ENCODE measurements at places on chromosomes 2 and 18.

GRCh38 chr2:58047961-58048360 lies 1.4 kb downstream of the VRK2 start:
- DNase-seq = no peak

GRCh38 chr2:36146765-36147164 lies 208.8 kb upstream of the CRIM1 start:
- DNase-seq = no peak

- no peak for DNase-seq
These were observed 68.9 kb upstream of the EFEMP1 start for GRCh38 chr2:55992455-55992854.

- no peak for DNase-seq
These were observed 17.4 kb downstream of the RTTN start for GRCh38 chr18:70188113-70188512.

- no peak for DNase-seq
These were observed 106.8 kb upstream of the TMEM178A start for GRCh38 chr2:39558906-39559305.

- DNase-seq = no peak
These were observed 99.1 kb downstream of the MREG start for GRCh38 chr2:215914054-215914776.

GRCh38 chr2:49306925-49307324 lies 152.6 kb upstream of the FSHR start:
- DNase-seq = no peak

DNA sequence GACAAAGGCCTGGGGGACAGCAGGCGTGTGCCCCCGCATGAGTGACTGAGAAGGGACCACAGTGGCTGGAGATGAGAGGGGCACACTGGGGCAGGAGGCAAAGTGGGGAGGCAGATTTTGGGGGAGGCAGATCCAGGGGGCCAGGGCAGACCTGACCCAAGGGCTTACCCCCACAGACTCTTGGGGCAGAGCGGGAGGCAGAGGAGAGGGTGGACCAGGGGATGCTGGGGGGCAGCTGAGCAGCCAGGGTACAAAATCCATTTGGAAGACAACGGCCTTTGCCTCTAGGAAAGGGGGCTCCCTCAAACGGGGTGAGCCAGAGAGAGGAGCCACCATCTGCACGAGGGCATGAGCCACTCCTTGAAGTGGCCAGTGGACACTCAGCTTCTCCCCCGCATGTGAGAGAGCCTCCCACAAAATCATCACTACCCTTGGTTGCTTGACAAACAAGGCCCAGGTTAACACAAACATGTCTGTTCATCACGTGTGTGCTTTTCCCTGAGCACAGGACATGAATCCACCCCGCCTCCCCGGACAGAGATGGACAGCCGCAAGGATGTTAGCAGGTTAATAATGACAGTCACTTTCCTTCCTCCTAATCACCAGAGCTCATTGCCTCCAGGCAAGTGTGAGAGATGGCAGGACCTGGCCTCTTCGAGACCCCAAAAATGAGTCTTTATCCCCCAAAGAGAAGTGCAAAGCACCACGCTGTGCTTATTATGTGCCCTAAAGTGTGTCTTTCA lies 72.0 kb upstream of the RAB6C start:
- DNase-seq = no peak

DNA sequence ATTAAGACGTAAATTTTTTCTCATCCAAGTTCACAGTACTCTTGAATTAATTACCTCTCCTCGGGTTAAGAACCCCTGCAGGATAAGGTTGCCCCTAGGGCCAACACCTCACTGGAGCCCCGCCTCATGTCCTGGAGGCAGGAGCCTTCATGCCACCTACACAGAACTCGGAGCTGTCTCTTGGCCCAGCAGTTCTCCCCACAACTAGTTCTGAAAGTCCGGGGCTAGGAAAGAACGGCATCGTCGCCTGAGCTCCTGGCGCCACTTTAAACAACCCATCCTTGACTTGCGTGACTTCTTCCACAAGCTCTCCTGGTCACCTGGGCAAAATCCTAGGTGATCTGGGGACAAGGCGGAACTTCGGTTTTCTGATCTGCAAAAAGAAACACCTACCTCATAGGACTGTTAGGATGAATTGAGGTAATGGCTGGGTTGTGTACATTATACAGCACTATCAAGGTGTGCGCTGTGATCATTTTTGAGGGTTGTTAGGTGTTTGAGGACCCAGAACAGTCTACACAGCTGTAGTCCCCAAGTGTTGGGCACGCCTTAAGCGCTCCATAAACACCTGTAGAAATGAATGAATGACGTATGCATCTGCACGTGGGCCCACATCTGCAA lies 641 bp upstream of the ITGA6 start:
- no peak for DNase-seq

DNA sequence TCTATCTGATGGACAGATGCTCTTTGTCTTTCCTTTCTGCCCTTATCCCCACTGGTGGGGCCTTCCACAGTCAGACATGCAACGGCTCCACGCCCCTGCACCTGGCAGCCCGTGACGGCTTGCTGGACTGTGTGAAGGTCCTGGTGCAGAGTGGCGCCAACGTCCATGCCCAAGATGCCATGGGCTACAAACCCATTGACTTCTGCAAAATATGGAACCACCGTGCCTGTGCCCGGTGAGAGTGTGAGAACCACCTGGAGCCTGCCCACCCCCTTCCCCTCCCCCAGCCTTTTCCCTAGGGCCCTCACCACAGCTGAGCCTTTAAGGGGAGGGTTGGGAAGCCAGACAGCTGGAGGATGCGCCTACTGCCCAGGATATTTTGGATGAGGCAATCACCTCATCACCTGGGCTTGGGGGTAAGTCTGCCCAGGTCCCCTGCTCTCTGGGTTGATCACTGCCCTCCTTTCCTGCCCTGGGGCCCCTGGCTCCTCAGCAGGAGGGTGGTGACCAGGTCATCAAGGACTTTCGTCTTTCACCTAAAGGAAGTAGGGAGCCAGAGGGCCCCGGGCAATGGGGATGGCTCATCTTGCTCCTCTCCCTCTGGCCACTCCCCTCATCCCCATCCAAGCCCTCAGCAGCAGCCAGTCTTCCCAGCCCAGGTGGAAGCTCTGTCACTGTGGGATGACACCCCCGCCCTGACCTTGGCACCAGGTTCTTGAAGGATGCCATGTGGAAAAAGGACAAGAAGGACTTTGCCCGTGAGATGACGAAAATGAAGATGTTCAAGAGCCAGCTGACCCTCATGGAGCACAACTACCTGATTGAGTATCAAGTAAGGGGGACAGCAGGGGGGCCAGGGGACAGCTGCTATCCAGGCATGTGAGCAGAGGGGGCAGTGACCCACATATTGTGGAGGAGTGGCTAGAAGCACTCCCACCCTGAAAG lies 3.7 kb downstream of the ANKRD53 start:
- no peak for DNase-seq

GRCh38 chr2:32289165-32289999 lies 11.7 kb downstream of the YIPF4 start:
- no peak for DNase-seq

DNA sequence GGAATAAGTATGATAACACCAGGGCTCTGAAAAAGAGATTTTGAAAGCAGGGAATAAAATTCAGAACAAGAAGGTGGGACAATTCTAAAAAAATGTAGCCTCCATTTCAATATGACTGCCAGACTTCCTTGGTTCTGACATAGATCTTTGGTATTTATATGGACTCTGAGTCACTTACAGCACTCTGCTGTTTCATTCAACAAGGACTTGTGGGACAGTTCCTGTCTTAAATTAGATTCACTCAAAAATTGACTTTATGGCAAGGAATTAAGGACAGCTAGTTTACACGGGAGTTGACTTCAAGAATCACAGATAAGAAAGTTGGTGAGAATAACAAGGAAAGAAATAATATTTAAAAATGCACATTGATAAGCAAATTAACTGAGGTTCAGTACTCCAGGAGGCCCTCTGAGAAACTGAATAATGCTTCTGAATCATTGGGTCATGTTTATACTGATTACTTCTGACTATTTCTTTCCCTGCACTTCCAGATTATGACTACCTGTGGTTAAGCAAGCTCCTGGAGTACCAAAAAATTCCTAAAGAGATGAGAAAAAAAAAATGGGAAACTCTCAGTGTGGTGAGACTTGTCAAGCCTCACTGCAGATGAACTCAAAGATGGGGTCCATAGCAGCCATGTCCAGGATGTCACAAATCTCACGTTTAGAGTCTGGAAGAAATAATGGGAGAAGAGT lies 828.3 kb upstream of the PIK3C3 start:
- no peak for DNase-seq

DNA sequence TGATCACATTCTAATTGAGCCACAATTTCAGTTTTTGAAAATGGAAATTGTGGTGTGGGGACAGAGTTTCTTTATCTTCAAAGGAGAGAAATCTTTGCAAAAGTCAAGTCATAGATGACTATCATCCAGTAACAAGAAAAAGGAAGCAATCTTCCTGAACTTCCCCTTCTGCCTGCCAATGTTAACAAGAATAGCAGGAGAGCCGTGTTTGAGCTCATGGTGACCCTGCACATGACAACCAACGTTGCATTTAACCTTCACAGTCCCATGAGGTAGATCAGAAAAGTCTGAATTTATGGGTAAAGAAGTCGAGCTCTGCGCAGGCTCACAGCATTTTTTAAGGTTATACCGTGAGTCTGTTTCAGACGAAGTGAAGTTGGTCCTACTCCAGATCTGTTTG lies 454.9 kb downstream of the LPIN1 start:
- no peak for DNase-seq

GRCh38 chr2:55133467-55134315 lies 83.4 kb upstream of the RTN4 start:
- peak; percentile 78 for DNase-seq

- no peak for DNase-seq
These were observed 84.2 kb downstream of the ZNF516 start for GRCh38 chr18:76410660-76411417.

GRCh38 chr2:641872-642815 lies 35.1 kb downstream of the TMEM18 start:
- no peak for DNase-seq

GRCh38 chr18:9335697-9336045 lies 1.1 kb downstream of the TWSG1 start:
- no peak for DNase-seq

GRCh38 chr2:132662732-132663131 lies 7.3 kb downstream of the LYPD1 start:
- no peak for DNase-seq

DNA sequence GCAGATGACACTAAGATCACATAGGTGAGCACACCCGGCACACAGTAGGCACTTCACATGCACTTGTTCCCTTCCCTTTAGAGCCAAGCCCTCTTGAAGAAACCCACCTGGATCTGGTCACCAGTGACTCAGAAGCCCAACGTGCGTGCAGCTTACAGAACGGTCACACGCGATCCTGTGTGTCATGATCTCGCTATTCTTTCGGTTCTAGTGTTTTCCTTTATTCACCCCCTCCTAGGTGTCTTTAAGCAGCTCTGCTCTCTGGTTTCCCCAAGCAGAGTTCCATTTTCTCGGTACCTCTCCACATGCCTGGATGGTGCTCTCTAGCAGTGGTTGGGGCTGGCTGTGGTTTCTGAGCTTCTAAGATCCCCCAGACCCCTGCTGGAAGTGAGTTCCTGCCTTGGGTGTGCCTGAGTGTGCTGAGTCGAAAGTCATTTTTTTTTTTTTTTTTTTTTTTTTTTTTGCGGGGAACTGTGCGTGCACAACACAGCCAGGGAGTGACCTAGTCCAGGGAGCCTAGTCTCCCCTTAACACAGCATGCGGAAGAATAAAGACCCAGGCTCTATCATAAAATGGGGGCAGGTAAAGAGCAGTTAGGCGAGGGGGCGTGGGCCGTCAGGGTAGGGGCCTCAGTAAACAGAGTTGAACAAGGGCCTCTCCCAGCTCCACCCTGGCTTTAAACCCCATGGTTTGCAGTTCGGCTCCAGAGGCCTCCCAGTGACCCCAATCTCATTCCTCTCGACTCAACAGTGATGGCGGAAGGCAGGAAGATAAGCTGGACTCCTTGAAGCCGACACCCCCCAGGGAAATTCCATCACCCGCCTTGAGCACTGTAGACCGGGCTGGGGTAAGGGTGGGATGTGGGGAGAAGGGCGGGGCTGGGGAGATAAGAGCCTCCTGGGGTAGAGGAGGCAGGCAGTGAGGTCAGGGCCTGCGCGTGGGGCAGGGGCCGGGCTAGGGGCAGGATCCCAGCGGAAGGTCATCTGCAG lies 29.8 kb upstream of the DNMT3A start:
- DNase-seq = no peak

GRCh38 chr18:71541643-71542042 lies 1002.5 kb downstream of the CBLN2 start:
- DNase-seq = no peak

GRCh38 chr2:33518929-33519328 lies 42.5 kb downstream of the RASGRP3 start:
- DNase-seq = no peak

DNA sequence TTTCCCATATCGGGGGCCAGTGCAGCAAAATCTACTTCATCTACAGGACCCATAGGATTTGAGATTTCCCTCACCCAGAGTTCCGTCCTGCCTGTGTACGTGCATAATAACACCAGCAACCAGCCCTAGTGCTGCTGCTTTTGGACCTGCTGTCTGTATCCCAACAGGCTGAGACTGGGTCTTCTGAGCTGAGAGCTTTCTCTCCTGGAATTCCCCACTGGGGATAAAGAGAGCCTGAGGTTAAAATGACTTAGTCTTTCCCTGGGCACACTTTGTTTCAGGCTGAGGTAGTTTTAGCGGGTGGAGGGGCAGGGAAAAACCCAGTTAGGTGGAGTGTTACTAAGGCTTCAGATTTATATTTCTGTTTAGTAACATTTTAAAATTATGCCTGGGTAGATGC lies 62.5 kb downstream of the SERTAD2 start:
- DNase-seq = no peak

GRCh38 chr2:174331595-174332216 lies 3.0 kb upstream of the SP9 start:
- no peak for DNase-seq

DNA sequence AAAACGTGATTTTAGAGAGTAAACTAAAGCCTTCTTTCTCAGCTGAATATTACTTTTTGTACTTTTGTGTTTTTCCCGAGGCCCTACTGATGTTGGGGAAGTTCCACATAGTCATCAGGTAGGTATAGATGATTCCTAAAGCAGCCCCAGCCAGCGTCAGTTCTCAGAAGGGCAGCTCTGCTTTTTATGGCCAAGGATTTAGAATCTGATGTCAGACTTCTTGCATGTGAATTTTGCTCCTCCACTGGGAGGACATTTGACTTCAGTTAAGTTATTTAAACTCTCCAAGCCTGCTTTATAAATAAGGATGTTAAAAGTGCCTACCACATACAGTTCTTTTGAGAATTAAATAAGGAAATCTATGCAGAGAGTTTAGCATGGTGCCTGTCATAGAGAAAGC lies 130.8 kb downstream of the NCKAP5 start:
- no peak for DNase-seq
